Fibroblast of mammary gland (primary cell): ENCODE measurements at places on chromosomes 16 and 17.

DNA sequence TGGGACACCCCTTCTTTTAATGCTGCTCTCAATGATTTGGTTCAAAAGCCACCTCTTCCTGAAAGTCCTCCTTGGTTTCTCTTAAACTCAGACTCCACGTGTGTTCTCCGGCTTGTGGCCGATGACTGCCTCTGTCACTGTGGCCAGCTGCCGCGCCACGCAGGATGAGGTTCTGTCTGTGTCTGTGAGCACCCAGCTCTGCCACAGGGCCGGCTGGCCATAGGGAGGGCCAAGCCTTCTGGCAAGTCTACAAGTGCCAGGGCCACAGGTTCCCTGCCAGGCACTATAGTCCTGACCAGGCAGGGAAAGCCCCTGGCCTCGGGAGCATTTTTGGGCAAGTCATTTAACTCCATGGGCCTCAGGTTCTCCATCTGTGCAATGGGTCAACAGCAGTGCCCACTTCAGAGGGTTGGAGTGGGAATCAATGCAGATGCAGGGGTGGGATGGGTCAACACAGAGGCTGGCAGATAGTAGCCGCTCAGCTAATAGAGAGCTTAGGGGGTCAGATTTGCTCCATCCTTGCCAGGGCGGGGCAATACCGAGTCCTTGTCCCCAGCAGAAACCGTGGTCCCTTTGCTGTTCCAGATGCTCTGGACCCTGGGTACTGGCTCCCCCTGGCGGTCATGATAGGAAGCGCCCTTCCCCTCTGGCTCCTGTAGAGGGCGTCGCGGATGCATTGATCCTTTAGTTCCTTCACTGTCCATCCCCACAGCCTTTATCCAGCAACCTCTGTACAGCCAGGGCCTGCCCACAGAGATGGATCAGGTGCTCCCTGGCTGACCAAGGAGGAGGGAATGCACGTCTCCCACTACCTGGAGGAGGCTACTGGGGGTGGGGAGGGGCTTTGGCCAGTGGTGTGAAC is 19.3 kb upstream of the ADGRG3 start:
- DNase-seq = peak; percentile 73

- DNase-seq = peak; percentile 96
Measured at GRCh38 chr17:19386051-19386929, 700 bp downstream of the MFAP4 start.

DNA sequence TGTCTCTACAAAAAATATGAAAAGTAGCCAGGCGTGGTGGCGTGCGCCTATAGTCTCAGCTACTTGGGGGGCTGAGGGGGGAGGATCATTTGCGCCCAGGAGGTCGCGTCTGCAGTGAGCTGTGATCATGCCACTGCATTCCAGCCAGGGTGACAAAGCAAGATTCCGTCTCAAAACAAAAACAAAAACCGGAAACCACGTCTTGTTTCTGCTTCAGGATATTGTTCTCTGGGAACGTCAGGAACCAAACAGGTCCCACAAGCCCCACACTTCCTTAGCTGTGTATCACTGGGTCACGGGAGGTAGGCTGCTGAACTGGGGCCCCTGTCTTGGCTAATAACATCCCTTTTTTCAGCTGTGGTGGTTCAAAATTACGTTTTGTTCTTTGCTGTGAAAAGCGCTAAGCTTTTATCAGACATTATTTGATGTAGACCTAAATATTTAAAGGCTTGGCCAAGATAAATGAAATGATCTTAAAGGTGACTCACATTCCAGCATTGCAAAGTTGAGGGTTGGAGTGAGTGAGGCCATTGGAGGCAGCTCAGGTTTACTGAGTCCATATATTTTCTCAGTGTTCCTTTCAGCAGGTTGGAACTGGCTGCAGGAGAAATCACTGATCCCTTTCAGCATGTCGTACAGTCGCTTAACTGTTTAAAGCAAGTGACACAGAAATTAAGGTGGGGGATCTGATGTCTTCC is 16.4 kb upstream of the SEC14L1 start:
- peak; percentile 71 for DNase-seq

DNA sequence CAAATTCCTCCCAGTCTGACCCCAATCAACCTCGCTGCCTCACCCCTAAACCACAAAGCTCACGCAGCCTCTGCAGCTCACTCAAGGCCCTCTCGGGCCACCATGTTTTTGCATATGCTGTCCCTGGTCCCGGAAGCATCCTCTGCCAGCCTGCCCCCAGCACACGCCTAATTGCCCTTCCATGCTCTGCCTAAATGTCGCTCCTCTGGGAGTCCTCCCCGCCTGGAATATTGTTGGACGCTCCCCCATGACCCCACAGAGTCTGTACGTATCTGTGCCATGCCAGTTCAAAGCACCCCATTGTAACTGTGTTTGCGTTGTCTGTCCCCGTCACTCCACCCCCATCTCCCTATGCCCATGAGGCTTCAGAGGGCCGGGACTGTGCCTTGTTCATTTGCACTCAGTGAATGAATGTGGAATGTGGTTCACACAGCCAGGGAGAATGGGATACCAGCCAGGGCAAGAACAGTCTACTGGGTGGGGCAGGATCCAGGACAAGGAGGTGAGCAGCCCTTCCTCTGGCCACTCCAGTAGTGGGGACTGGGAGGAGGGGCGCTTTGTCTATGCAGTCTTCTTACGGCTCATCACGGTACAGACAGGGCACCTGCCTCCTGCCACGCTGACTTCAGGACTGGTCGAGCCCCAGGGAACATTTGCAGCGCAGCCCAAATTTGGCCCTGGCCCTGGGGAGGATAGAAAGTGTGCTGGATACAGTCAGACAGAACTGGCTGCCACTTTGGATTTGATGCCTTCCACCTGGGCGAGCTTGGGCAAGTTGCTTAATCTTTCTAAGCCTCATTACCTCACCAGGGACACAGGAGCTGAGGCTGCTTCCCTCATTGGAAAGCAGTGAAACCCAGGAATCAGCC is 48.5 kb downstream of the NOS2 start:
- DNase-seq = no peak

DNA sequence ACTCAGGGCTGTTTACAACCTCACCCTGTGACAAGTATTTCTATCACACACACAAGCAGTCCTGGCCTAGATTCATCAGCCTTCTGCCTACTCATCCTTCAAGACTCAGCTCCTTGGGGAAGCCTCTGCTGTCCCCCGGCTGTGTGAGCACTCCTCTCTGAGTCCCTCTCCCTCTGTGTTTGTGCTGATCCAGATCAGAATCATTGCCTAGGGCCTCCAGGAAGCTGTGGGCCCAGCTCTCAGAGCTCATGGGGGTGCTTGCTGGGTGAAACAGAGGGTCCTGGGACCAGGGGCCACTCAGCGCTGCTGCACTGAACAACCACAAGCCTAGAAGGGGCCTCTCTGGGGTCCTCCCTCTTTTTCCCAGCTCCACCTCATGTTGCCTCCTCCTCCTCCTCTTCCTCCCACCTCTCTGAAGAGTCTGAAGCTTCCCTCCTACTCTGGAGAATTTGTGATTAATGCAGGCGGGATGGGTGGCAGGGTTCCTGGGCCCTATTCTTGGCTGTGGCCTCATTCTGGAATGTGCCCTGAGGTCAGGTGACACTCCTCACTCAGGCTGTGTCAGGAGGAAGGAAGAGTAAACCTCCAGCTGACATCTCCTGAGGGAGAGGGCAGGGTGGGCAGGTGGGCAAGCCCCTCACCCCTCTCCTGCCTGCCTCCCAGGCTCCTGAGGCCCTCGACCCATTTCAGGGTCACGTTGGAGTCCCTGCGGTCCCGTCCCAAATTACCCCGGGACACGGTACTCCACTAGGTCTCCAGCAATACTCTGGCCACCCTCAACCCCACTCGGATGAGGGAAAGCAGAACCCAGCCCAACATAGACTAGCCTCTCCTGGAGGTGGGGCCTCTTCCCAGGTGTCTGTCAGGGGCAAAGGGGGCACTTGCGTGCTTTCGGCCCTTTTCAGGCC is 10.1 kb downstream of the WFIKKN2 start:
- DNase-seq = peak; percentile 46

GRCh38 chr17:6941989-6942388 is 53.9 kb upstream of the ALOX12 start:
- DNase-seq = no peak

GRCh38 chr17:43766413-43767052 is 7.9 kb upstream of the SOST start:
- DNase-seq = peak; percentile 60

DNA sequence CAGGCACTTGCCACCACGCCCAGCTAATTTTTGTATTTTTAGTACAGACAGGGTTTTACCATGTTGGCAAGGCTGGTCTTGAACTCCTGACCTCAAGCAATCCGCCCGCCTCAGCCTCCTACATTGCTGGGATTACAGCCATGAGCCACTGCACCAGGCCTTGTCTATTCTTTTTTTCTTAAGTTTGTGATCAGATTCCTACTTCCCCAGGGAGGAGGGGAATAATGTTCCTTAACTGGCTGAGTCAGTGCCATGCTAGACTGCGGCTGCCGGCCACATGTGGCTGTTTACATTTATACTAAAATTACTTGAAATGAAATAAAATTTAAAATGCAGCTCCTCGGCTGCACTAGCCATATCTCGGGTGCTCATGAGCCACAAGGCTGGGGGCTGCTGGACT is 27.8 kb upstream of the USP36 start:
- peak; percentile 90 for DNase-seq

DNA sequence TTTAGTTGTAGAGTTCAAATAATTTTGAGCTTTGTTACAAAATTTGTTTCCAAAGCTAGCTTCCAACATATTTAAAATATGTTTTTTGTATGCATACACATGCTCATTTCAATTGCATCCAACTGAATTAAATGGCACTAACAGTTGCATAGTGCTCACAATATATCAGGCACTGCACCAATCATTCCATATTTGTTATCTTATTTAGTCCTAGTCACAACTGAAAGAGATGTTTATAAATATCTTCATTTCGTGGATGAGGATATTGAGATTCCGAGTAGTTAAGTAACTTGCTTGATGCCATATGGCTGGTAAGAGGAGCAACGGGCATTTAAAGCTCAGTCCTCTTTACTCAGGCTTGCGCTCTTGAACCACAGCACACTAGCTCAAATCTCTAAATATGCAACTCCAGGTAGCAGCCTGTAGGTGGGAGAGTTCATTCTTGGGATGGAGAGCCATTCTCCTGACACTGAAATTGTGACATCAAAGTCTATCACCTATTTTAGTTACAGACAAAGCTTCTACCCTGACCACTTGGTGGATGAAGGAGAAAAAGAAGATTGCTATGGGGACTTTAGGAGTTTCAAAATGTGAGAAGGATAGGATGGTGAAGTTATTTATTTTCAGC is 118.0 kb upstream of the CA10 start:
- no peak for DNase-seq

- no peak for DNase-seq
Measured at GRCh38 chr17:8392274-8392673, 5.4 kb downstream of the RNF222 start.

GRCh38 chr17:71464241-71464640 is 656.6 kb upstream of the SOX9 start:
- DNase-seq = no peak

- DNase-seq = no peak
Measured at GRCh38 chr17:78732354-78732753, 49.7 kb downstream of the CYTH1 start.
